ENCODE measurements at places on chromosomes 13 and 19.

DNA sequence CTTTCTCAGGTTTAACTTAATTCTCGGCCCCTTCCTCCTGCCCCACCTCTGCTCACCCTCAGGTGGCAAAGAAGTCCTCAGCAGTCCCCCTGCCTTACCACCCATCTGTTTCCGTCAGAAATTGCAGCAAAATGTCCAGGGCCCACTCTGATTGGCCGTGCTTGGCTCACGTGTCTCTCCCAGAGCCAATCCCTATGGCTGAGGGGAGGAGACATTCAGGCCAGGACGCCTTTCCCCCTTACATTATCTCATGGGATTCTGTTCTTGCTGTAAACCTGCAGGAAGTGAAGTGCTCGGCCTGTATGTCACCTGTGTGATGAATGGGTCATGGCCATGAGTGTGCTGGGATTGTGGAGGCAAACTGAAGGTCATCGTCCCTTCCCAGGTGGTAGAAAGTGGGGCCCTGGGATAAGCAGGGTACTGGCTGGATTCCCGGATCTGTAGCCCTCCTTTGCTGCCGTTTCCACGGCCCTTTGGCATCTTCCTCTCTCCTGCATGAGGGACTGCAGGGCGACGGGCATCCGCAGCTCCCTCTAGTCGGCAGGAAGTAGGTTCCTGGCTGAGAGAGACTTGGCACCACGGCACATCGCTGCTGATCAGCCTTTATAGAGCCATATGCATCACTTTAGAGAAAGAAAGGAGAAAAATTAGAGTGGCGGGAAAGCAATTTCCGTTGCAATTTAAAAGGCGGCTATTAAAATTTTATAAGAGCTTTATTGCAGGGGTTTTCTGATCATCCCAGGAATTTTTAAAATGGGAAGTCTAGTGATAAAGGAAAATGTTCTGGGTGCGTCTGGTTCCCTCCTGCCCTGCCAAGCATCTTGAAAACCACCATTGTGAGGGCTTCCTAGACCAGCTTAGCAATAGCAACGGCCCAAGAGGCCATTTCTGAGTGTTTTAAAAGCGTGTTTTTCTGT, 118.2 kb downstream of the SIPA1L3 start:
- no peak for DNase-seq

DNA sequence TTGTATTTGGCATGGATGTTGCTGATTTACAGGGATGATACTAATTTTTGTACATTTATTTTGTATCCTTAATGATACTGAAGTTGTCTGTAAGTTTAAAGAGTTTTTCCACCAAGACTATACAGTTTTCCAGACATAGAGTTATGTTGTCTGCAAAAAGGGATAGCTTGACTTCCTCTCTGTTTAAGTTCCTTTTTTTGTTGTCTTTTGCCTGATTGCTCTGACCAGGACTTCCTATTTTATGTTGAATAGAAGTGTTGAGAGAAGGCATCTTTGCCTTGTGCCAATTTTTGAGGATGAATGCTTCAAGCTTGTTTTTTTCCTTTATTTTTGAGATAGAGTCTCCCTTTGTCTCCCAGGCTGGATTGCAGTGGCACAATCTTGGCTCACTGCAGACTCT, 36.8 kb upstream of the ZNF681 start:
- no peak for DNase-seq

DNA sequence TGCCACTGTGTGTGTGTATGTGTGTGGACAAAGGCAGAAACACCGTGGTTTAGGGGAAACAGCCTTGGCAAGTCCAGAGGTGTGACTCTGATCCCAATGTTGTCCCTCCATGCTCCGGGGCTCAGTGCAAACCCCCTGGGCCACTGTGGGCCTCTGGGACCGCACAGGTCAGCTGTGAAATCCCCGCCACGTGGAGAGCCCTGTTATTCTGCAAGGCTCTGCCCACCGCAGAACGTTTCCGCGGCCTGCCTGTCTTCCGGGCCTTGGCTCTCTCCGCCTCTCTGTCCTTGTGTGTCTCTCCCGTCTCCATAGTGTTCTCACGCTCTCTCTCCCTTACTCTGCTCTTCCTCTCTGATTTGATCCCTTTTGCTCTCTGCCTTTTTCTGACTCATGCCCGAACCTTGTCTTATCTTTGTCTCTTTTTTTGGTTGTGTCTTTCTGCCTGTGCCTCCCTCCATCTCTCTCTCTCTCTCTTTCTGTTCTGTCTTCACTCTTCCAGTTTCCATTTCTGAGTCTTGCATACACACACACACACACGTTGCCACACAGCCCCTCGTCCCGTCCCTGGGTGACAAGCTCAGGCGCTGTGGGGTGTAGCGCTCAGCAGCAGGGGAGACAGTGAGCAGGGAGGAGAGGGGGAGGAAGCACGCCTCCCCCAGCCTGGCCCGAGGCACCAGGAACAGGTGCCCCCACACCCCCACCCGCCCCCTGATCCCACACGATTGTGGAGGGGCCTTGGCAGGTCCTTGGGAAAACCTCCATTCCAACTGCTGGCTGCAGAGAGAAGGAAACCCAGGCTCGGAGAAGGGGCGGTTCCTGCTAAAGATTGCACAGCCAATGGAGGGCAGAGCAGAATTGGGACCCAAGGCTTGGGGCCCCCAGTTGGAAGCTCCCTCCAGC, 3.0 kb downstream of the TTYH1 start:
- DNase-seq = no peak

- no peak for DNase-seq
Measured at GRCh38 chr19:49442771-49443365, 1.5 kb upstream of the SLC17A7 start.

GRCh38 chr19:15014579-15014978, 34.7 kb upstream of the CASP14 start:
- no peak for DNase-seq

DNA sequence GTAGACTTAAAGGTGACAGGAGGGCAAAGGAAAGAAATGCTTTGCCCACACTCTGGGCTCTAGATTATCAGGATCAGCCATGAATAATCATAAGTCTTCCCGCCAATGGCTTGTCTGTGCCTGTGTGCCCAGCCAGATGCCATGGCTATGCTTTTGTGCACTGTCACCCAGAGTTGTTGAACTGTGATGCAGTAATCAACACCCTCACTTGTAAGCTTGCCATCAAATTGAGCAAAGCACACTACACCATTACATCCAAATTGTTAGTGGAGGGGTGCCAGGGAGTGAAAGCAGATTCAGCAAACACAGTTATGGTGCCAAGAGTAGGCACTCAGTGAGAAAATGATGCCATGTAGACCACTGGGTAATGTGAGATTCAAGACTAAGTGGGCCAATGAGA, 845.3 kb upstream of the MIR17HG start:
- no peak for DNase-seq

Measured in activated CD8-positive, alpha-beta memory T cell treated with anti-CD3 and anti-CD28 coated beads for 4 hours (primary cell).